ENCODE measurements at places on chromosomes 7 and 10.

- no peak for DNase-seq
These were observed 692 bp downstream of the NEURL1 start for GRCh38 chr10:103493916-103494877.

DNA sequence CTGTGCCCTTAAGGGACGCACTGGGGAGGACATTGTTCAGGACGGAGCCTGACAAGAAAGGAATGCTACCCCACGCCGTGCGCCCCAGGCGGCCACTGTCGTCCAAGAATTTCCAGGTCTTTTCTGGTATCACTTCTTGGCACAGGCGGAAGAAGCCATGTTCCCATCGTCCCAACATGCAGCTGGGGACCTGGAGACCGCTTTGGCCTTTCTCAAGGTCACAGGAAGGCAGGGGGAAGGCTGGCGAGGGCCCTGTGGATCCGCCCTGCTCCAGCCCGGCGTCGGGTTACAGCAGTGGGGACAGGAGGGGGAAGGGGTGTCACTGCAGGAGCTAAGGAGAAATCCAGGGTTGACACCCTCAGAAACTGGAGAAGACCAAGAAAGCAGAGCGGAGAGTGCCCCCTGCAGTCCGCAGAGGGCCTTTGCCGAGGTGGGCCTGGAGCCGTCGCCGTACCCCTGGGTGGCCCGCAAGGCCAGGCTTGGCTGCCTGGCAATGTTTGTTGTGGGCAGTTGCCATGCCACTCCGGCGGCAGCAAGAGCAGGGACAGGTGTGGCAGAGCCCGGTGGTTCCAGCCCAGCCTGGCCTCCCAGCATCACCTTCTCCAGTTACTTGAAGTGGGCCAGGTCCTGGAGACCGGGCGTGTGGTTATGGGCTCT lies 104.1 kb downstream of the LHPP start:
- peak; percentile 8 for DNase-seq

- DNase-seq = no peak
These were observed 462.1 kb upstream of the GALNT17 start for GRCh38 chr7:70669854-70670253.

DNA sequence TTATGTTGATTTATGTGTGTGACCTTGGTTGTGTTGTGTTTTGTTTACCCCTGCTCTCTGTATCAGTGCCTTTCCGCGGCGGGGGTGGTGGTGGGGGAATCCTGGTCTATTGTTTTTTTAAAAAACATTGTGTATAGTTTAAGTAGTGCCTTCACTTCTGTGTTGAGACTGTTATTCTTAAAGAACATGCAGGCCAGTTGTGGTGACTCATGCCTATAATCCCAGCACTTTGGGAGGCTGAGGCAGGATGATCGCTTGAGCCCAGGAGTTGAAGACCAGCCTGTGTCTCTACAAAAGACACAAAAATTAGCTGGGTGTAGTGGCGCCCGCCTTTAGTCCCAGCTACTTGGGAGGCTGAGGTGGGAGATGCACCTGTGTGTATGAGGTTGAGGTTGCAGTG lies 429.0 kb upstream of the LRGUK start:
- no peak for DNase-seq

GRCh38 chr7:128883622-128884448 lies 21.2 kb downstream of the ATP6V1F start:
- no peak for DNase-seq

All from NCI-H2081 treated with DMSO at 0.1 percent for 48 hours (cell line).